GM23338 (cell line): ENCODE measurements at places on chromosomes 4 and X. TPM values are rescaled to one million over a fixed set of nuclear protein-coding genes. Genes with fewer than 3 reads are reported as not detected.
A peak's percentile ranks its signal among the peaks of the same experiment; 100 is the strongest.

DNA sequence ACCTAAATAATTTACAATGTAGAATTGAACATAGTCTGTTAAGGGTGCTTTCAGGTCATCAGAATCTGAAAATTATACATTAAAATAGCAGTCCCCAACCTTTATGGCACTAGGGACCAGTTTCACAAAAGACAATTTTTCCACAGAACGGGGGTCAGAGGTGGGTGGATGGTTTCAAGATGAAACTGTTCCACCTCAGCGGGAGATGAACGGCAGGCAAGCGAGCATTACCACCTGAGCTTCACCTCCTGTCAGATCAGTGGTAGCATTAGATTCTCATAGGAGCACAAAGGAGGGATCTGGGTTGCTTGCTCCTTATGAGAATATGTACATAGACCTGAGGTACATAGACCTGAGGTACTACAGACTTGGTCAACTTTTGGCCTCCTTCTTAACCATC is 29.0 kb downstream of the LRBA start:
- peaks cover 14% of the 10 kb centered on the region for H3K4me1 ChIP-seq
- no peak overlapping the region; the same call in 1 of the 2 replicates for H3K27ac ChIP-seq
- no peaks in the 10 kb centered on the region for H3K36me3 ChIP-seq
- H3K4me3 ChIP-seq = no peak overlapping the region

DNA sequence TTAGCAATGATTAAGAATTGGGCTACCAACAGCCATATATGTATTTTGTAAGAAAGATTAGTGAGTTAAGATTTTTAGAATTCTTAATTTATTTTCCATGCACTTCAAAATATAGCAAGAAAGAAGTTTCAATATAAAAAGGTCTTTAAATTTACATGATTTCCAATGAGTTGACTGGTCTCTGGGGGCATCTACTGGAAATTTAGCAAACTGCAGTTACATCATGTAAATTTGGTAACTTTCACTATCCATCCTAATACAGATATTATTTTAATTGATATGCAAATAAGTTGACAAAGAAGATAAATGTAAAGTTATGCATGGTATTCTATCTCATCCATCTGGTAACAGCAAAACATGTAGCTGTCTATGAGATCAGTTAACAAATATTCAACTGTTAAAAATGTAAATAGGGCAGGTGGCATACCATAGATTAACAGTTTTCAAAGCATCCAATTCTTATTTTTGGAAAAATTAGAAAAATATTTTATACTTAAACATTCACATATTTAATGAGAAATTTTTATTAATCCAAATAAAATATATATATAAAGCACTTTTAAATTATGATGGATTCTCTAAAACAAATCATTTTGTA is 29.1 kb downstream of the TTC29 start:
- H3K27me3 ChIP-seq = no peaks in the 10 kb centered on the region
- H3K27ac ChIP-seq = no peak overlapping the region
- H3K4me3 ChIP-seq = no peak overlapping the region
- peak; percentile 62 for DNase-seq
- no peaks in the 10 kb centered on the region for H3K4me1 ChIP-seq
- H3K36me3 ChIP-seq = no peaks in the 10 kb centered on the region

- H3K4me1 ChIP-seq = no peaks in the 10 kb centered on the region
- H3K27ac ChIP-seq = no peak overlapping the region
- H3K4me3 ChIP-seq = no peak overlapping the region
- DNase-seq = no peak
- no peaks in the 10 kb centered on the region for H3K36me3 ChIP-seq
Measured at GRCh38 chrX:43962636-43963035, 10.6 kb downstream of the NDP start.

DNA sequence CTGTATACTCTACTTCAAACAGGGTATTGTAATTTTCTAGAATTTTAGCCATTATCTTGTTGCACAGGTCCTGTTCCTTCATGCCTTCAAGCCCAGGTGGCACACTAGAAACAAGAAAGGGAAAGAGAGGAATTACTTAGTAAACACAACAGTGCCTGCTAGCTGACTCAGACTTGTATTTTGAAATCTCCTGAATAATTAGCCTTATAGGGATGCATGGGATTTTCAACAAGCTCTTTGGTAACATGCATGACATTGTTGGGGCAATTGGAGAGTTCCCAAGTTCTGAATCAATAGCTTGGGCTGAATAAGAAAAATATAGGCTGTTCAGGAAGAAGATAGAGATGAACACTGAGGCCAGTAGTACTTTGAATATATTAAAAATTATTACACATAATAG is 118.8 kb downstream of the FAM13A start:
- no peaks in the 10 kb centered on the region for H3K27me3 ChIP-seq
- no peak overlapping the region for H3K4me3 ChIP-seq
- no peaks in the 10 kb centered on the region for H3K4me1 ChIP-seq

DNA sequence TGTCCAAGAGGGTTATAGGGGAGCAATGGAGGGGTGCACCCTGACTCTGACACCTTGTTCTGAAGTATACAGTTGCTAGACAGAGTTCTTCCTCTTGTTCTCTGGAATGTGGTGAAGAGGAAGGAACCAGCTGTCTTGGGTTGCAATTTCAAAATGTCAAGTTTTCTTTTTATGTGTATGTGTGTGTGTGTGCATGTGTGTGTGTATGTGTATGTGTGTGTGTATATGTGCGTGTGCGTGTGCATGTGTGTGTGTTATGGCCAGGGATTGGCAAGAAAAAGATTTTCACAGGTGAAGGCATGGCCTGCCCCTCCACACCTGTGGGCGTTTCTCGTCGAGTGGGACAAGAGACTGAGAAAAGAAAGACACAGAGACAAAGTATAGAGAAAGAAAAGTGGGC is 81.6 kb upstream of the ADGRA3 start:
- H3K27me3 ChIP-seq = no peaks in the 10 kb centered on the region
- H3K36me3 ChIP-seq = no peaks in the 10 kb centered on the region
- H3K4me3 ChIP-seq = no peak overlapping the region
- DNase-seq = no peak

DNA sequence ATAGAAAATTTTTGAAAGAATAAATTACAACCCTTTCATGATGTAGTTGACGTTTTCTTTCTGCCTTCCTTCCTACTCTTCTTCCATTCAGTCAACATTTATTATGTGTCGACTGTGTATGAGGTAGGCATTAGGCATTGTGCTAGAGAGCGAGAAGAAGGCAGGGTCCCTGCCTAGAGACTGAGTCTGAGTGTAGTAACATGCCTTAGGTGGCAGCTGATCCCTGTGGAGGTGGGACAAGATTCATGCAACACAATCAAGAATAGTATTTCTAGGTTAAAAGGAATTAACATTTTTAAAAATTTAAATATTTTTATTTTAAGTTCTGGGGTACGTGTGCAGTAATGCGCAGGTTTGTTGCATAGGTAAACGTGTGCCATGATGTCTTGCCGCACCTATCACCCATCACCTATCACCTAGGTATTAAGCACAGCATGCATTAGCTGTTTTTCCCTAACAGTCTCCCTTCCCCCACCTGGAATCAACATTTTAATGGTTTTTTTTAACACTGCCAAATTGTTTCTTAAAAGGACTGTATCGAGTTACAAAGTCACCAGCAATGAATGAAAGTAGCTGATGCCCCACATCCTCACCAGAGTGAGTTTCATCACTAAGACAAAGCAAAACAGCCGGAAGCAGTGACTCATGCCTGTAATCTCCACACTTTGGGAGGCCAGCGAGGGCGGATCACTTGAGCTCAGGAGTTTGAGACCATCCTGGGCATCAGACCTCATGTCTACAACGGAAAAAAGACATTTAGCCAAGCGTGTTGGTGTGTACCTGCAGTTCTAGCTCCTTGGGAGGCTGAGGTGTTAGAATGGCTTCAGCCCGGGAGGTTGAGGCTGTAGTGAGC is 84.0 kb downstream of the WWC2 start:
- peak overlapping the region; percentile 97 for H3K27ac ChIP-seq
- H3K4me3 ChIP-seq = peak overlapping the region; percentile 39
- H3K27me3 ChIP-seq = no peaks in the 10 kb centered on the region
- peaks cover 70% of the 10 kb centered on the region for H3K4me1 ChIP-seq
- no peaks in the 10 kb centered on the region for H3K36me3 ChIP-seq

- H3K27ac ChIP-seq = no peak overlapping the region
- no peaks in the 10 kb centered on the region for H3K36me3 ChIP-seq
- DNase-seq = peak; percentile 23
- no peak overlapping the region for H3K4me3 ChIP-seq
Measured at GRCh38 chr4:47002580-47002979, 9.2 kb upstream of the GABRA4 start.

DNA sequence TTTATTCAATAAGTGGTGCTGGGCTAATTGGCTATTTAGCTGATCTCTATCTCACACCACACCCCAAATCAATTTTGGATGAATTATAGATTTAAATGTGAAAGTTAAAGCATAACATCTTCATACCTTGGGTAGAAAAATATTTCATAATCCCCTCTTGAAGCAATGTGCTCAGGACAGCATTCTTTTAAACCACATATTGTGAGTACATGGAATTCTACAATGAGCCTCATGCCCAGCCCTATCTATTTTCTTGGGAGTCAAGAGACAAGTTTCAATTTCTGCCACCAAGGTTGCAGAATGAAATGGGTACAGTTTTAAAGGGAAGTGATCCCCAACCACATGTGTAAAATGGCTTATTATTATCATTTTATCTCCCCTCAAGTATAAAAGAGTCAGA is 30.6 kb upstream of the GPRIN3 start:
- no peaks in the 10 kb centered on the region for H3K36me3 ChIP-seq
- no peaks in the 10 kb centered on the region for H3K27me3 ChIP-seq
- H3K4me1 ChIP-seq = no peaks in the 10 kb centered on the region
- no peak overlapping the region for H3K4me3 ChIP-seq

DNA sequence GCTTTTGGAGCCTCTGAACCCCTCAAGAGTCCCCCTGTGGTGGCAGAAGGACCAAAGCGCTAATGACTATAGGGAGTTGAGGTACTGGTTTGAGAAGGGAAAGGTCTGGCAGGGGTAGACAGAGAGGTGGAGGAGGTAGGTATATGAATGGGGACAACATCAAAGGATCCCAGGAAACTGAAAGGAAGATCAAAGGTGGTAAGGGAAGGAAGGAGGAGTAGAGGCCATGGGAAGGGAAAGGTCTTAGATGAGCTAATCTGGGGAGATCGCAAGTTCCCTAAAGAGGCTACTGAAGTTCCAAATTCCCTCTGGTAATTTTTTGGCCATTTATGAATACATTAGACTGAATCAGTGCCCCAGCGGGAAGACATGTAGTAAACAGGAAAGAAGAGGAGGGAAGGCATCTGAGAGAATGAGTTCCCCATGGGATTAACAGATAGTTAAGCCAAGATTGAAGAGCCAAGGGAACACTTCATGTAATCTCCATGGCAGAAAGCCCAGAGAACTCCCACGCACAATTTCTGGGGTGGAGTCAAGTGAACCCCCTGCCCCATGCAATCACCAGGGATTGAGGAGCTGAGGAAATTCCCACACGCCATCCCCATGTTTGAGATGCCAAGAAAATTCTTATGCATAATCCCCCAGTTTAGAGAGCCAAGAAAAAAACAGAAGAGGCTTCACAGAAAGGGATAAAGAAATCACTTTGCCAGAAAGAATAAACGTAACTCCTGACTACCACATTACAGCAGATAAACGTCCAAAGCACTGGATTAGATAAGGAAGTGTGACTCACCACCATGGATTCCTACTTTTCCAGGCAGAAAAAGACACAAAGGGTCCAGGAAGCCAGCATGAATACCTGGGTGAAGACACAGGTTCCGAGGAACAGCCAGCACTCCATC is 25.8 kb downstream of the ZNF630 start:
- no peaks in the 10 kb centered on the region for H3K36me3 ChIP-seq
- H3K27ac ChIP-seq = no peak overlapping the region
- no peak overlapping the region for H3K4me3 ChIP-seq
- no peaks in the 10 kb centered on the region for H3K4me1 ChIP-seq

- no peak for DNase-seq
- H3K27me3 ChIP-seq = no peaks in the 10 kb centered on the region
- peaks cover 33% of the 10 kb centered on the region for H3K4me1 ChIP-seq
- no peaks in the 10 kb centered on the region for H3K36me3 ChIP-seq
- no peak overlapping the region for H3K27ac ChIP-seq
- no peak overlapping the region for H3K4me3 ChIP-seq
Measured at GRCh38 chr4:84917086-84917821, 49.2 kb downstream of the WDFY3 start.

GRCh38 chr4:138298431-138298830 is 56.3 kb upstream of the SLC7A11 start:
- no peak overlapping the region for H3K27ac ChIP-seq
- H3K36me3 ChIP-seq = no peaks in the 10 kb centered on the region
- no peaks in the 10 kb centered on the region for H3K4me1 ChIP-seq
- DNase-seq = no peak
- no peak overlapping the region for H3K4me3 ChIP-seq

GRCh38 chr4:37872310-37872988 is 18.4 kb upstream of the TBC1D1 start:
- no peaks in the 10 kb centered on the region for H3K27me3 ChIP-seq
- DNase-seq = no peak
- H3K36me3 ChIP-seq = no peaks in the 10 kb centered on the region
- H3K4me1 ChIP-seq = no peaks in the 10 kb centered on the region
- no peak overlapping the region for H3K27ac ChIP-seq

GRCh38 chr4:52664479-52664878 is 5.4 kb upstream of the USP46 start:
- H3K4me3 ChIP-seq = no peak overlapping the region
- peaks cover 15% of the 10 kb centered on the region for H3K27me3 ChIP-seq
- H3K36me3 ChIP-seq = no peaks in the 10 kb centered on the region
- no peak overlapping the region for H3K27ac ChIP-seq

GRCh38 chr4:13944095-13944511 is 316.6 kb upstream of the BOD1L1 start:
- no peaks in the 10 kb centered on the region for H3K27me3 ChIP-seq
- H3K36me3 ChIP-seq = no peaks in the 10 kb centered on the region
- DNase-seq = no peak
- no peak overlapping the region for H3K27ac ChIP-seq
- no peak overlapping the region for H3K4me3 ChIP-seq

DNA sequence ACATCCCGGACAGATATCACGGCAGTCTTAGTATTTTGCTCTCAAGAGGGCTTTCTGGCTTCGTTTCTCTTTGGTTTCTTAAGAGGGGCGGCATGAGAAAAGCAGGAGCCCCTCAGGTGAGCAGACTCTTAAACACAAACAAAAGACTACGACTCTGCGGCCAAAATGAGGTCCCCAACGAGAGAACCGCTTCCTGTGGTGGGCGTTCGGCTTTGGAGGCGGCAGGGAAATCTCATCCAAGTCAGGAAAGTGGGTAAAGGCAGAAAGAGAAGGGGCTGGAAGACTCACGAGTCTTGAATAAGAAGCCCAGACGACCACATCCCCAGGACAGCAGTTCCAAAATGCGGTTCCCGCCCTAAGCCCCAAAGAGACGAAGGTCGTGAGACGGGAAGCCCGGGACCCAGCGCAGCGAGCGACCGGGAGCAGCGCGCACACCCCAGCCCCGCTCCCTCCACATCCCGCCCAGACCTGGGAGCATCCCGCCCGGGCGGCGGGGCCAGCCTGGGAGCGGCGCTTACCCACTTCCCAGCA is 409 bp downstream of the UGDH start:
- peak overlapping the region; percentile 97 for H3K27ac ChIP-seq
- peaks cover 16% of the 10 kb centered on the region for H3K36me3 ChIP-seq
- no peaks in the 10 kb centered on the region for H3K27me3 ChIP-seq
- peak; percentile 77 for DNase-seq
- peak overlapping the region; percentile 98 for H3K4me3 ChIP-seq

Gene GAB3
- 0.50 and 1.8 TPM in 2 replicates for total RNA-seq

Gene SEPSECS
- 4.7 and 8.4 TPM in 2 replicates for total RNA-seq

Gene CRMP1
- 143 and 146 TPM in 2 replicates for total RNA-seq

Gene HELT
- not detected in 2 replicates for total RNA-seq

Gene EXOC1
- total RNA-seq = 22.2 and 30.3 TPM in 2 replicates

Gene STOX2
- 19.8 TPM in 2 replicates for total RNA-seq

Gene CT45A1
- not detected in 2 replicates for total RNA-seq

Gene DMD
- total RNA-seq = 7.6 and 12.5 TPM in 2 replicates
